ENCODE measurements at places on chromosomes 12 and 14. TPM values are rescaled to one million over a fixed set of nuclear protein-coding genes. Genes with fewer than 3 reads are reported as not detected.

PELI2 gene
- total RNA-seq: 33.7 TPM

GPR84 gene
- total RNA-seq: not detected

KTN1 gene
- total RNA-seq: 105 TPM

- H3K36me3 ChIP-seq: no peaks in the 10 kb centered on the region
- H3K27ac ChIP-seq: no peak overlapping the region
- no peak for DNase-seq
- peaks cover 5% of the 10 kb centered on the region for H3K27me3 ChIP-seq
- peaks cover 5% of the 10 kb centered on the region for H3K4me1 ChIP-seq
Measured at GRCh38 chr12:64895526-64895925, 71.1 kb downstream of the TBC1D30 start.

DNA sequence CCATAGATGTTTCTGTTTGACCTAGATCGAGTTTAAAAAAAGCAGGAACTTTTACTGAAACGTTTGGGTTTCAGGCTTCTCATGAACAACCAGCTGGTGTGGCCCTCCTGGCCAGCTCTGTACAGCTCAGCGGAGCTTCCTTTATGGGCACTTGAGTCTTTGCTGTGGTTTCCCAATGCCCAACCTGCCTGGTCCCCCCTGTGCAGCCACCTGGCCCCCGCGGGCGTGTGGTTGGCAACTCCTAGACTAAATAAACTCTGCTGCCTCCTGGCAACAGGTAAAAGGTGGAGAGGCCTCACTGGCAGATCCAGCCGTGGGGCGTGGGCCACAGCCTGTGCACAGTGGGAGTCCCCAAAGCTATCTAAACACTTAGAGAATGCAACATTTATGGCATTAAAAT, 38.7 kb downstream of the ADGRD1 start:
- H3K36me3 ChIP-seq: no peaks in the 10 kb centered on the region
- H3K27ac ChIP-seq: no peak overlapping the region
- no peaks in the 10 kb centered on the region for H3K27me3 ChIP-seq
- DNase-seq: no peak
- H3K4me3 ChIP-seq: no peak overlapping the region
- peaks cover 11% of the 10 kb centered on the region for H3K4me1 ChIP-seq

- H3K27ac ChIP-seq: no peak overlapping the region
- H3K27me3 ChIP-seq: peaks cover 9% of the 10 kb centered on the region
- H3K36me3 ChIP-seq: no peaks in the 10 kb centered on the region
- no peak for DNase-seq
- H3K4me1 ChIP-seq: peaks cover 4% of the 10 kb centered on the region
Measured at GRCh38 chr12:106724934-106725333, 49.5 kb upstream of the RIC8B start.

- H3K27ac ChIP-seq: no peak overlapping the region
- H3K27me3 ChIP-seq: no peaks in the 10 kb centered on the region
- peaks cover 30% of the 10 kb centered on the region for H3K4me1 ChIP-seq
- H3K36me3 ChIP-seq: peaks cover 18% of the 10 kb centered on the region
- no peak for DNase-seq
- H3K4me3 ChIP-seq: peak overlapping the region; percentile 2
Measured at GRCh38 chr12:113845900-113846674, 120.0 kb downstream of the RBM19 start.

DNA sequence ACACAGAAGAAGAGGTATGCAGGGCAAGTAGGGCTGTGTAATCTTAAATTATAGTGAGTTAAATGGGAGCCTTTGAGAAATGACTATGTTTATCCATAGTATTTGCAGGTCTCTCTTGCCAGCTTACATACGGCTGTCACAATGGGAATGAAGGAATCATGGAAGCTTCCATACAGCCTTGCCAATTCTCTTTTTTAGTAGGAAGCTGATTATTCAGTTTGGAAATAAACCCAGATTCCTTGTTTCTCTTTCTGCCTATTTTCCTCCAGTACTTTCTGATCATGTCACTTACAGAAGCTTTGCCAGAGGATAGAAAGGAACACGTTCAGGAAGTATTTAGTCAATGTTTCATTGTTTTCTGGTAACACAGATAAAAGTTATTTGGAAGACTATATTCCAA, 217.4 kb upstream of the DIO2 start:
- H3K4me3 ChIP-seq: no peak overlapping the region
- H3K27ac ChIP-seq: no peak overlapping the region
- no peaks in the 10 kb centered on the region for H3K36me3 ChIP-seq
- H3K4me1 ChIP-seq: no peaks in the 10 kb centered on the region
- DNase-seq: no peak

GRCh38 chr14:85688006-85688405, 158.1 kb downstream of the FLRT2 start:
- H3K27me3 ChIP-seq: no peaks in the 10 kb centered on the region
- no peaks in the 10 kb centered on the region for H3K36me3 ChIP-seq
- no peak for DNase-seq
- no peaks in the 10 kb centered on the region for H3K4me1 ChIP-seq

- no peak for DNase-seq
- no peaks in the 10 kb centered on the region for H3K4me1 ChIP-seq
- no peak overlapping the region for H3K4me3 ChIP-seq
- no peak overlapping the region for H3K27ac ChIP-seq
- peaks cover 3% of the 10 kb centered on the region for H3K36me3 ChIP-seq
- H3K27me3 ChIP-seq: peaks cover 6% of the 10 kb centered on the region
Measured at GRCh38 chr12:27193854-27194544, 50.1 kb upstream of the STK38L start.

GRCh38 chr12:79415746-79416435, 274.9 kb downstream of the PAWR start:
- peak overlapping the region; percentile 97 for H3K27ac ChIP-seq
- no peak for DNase-seq
- peaks cover 31% of the 10 kb centered on the region for H3K4me1 ChIP-seq
- no peaks in the 10 kb centered on the region for H3K27me3 ChIP-seq

GRCh38 chr12:77947330-77947729, 116.6 kb downstream of the NAV3 start:
- no peak for DNase-seq
- no peaks in the 10 kb centered on the region for H3K27me3 ChIP-seq
- H3K4me3 ChIP-seq: no peak overlapping the region
- H3K27ac ChIP-seq: no peak overlapping the region
